ENCODE measurements at places on chromosomes 12 and 14.
A peak's percentile ranks its signal among the peaks of the same experiment; 100 is the strongest.

- DNase-seq, result no peak
These were observed 321.0 kb downstream of the TMEM121 start for GRCh38 chr14:105847400-105847799.

DNA sequence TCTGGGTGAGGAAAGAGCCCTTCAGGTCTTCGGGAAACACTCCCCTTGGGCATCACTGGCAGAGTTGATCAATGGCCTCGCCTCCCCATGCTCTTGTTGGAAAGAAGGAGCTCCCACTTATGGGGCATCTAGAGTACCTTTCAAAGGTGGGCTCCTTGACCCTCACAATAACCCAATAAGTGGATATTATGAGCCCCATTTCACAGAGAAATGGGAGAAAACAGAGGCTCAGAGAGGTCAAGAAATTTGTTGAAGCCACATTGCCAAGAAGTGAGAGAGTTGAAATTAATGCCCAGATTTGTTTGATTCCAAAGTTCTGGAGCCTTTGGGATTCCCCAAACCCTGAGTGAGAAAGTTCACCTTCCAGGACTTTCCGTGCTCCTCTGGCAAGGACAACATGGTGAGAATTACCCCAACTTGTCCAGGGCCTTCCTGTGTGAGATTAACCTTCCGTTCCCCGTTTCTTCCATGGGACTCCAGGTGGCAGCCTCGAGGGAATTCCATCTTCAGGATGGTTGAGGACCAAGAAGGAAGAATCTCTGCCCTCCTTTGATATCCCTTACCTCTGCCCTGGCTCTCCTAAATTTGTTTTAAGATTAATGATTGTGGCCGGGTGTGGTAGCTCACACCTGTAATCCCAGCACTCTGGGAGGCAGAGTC is 7.5 kb upstream of the CHD4 start:
- no peak for DNase-seq

- no peak for DNase-seq
These were observed 104.4 kb upstream of the PRB2 start for GRCh38 chr12:11499806-11500187.

DNA sequence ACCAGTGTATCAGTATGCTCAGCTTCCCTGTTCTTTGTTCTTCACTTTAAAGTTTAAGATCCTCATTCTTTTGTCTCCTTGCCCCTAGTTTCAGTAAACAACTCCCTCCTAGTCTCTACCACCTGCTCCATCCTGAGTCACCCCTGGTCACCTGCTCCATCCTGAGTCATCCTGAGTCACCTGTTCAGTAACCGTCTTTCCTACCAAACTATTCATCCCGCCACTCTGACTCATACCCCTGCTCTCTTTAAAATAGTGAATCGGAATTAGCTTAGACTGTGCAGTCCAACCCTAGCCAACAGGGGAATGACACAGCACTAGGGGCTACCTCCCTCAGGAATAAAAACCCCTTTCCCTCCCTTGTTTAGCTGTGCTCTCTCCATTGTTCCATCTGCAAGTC is 888.1 kb upstream of the MDGA2 start:
- peak; percentile 68 for DNase-seq

- no peak for DNase-seq
These were observed 27.5 kb upstream of the C14orf180 start for GRCh38 chr14:104551851-104552737.

- DNase-seq, result no peak
These were observed 82.1 kb upstream of the HSPB8 start for GRCh38 chr12:119096429-119097202.

DNA sequence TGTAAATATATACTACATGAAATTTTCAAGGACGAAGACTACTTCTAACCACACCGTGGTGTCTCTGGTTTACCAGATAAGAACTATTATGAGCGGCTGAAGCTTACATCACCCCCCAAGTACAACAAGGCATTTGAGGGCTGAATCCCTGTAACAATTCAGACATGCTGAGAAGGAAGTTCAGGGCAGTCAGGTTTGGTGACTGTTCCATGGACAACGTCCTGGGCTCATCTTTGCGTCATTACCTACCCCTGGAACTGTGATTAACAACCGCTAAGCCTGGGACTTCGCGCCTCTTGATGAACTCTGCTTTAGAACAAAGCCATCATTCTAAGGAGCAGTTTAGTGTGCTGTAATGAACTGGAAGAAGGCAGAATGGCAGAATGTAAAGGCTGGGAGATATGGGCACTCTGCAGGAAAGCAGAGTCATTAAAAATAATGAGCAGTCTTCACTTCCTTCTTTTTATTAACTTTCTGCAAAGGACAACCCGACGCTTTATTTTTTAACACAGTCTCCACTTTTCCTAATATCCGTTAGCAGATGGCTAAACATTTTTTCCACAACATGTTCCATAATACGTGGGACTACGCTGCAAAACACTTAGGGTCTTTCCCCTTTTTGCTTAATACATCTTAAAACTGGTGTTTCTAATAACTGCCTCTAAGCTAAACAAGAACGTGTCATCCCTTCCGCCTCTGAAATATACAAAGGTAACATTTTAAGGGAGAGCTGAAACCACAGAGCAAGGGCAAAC is 263.2 kb downstream of the ADAMTS20 start:
- DNase-seq, result no peak

Data from RCC 7860 (cell line).